Occipital lobe (tissue), 3 donors: ENCODE measurements at places on chromosomes 4 and X.

DNA sequence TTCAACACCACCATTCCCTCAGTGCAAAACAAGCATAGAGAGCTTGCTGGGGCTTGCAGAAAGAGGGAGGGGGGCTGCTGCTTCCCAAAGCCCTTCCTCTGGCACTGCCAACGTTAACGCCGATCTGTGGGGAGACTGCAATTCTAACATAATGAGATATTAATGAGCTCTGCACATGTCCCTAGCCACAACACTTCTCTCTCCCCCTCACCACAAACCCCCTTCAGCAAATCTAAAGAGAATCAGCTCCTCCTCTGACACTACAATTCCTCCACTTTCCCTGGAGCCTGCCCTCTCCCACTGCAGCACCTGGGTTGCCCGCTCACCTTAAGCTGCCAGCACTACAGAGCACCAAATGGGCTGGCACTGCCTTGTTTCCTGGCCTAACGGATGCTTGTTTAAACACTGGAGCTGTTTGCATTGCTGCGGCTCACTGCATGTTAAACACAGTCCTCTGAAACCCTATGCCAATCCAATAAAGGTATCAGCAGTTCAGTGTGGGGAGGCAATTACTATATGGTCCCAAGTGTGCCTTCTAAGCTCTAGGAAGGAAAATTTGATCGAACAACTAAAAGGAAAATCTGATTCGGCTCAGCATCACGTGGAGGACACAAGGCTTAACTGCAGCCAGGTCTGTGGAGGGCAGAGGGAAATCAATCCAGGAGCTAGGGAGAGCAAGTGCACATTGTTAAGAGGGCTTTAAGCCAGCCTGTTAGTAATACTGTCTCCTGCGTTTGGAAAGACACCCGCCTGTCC lies 232.4 kb downstream of the MAML3 start:
- DNase-seq: no peak

DNA sequence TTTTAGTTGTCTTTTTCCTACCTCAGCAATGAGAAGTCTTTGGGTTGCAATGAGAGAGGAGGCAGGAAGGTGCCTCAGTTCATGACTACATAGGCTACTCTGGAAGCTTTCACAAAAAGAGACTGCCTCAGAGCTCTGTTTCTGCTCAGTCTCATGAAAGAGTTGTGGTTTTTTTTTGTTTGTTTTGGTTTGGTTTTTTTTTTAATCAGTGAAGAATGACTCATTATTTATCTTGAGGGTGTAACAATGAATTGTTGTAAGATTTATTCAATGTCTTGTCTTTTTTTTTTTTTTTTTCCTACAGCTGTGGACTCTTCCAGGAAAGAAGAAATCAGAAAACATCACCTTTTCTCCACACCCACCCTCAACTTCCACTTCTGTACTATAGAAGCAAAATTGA lies 67.5 kb upstream of the CXCL13 start:
- no peak for DNase-seq

GRCh38 chrX:72304877-72305276 lies 837 bp downstream of the CITED1 start:
- DNase-seq: no peak

GRCh38 chr4:110637408-110638088 lies 14.7 kb upstream of the PITX2 start:
- no peak for DNase-seq

DNA sequence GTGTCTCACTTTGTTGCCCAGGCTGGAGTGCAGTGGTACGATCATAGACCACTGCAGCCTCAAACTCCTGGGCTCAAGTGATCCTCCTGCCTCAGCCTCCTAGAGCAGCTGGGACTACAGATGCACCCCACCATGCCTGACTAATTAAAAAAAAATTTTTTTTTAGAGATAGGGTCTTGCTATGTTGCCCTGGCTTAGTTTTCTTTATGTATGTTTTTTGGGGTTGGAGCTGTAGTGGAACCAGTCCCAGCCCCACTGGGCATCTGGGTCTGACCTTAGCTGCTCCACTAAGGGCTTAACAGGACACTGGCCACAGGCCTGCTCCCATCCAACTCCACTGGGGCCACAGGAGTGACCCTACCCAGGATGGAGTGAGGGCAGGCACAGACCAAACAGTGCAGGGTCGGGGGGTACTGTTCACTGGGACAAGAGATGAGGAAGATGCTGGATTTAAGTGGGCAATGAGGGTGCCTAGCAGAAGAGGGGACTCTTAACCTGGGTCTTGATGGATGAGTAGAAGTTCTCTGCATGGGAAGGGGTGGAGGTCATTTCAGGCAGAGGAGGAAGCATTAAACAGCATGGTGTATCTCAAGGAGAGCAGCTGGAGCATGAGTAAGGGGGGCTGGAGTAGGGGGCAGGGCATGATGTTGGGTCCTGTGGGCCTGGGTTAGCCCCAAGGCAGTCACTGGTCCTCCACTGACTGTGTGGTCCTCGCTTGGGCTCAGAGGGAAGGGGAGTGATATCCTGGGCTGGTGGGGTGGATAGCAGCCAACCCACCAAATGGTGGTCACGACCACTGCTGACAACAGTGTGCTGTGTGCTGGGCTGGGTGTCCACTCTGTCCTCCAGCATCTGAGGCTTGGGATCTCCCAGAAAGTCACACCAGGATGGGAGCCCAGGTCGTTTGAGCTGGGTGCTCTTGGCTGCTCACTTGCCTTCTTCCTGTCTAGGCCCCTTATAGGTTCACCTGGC lies 24.1 kb upstream of the ADD1 start:
- DNase-seq: no peak

GRCh38 chr4:160848901-160849760 lies 1314.7 kb downstream of the FSTL5 start:
- no peak for DNase-seq

GRCh38 chrX:63635750-63636149 lies 149.3 kb downstream of the ARHGEF9 start:
- DNase-seq: no peak

GRCh38 chr4:155688860-155689259 lies 22.2 kb downstream of the GUCY1A1 start:
- DNase-seq: no peak

DNA sequence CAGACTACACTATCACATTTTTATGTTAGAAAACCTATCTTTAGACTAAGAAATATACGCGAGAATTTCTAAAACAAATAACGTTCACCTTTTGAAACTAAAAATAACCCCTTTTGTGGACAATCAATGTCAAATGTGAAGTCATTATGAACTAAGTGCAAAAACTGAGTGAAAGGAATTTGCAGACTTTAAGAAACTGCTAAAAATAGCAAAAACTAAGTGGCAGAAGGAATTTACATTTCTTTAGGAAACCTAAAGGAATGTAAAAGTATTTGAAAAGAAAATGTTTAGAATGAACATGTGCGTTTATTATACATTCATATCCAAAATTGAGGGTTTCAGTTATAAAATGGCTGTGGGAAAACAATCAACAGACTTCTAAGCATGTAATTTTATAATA lies 58.3 kb downstream of the VEGFC start:
- DNase-seq: no peak

GRCh38 chrX:153595859-153596857 lies 2.8 kb downstream of the CCNQ start:
- DNase-seq: no peak

DNA sequence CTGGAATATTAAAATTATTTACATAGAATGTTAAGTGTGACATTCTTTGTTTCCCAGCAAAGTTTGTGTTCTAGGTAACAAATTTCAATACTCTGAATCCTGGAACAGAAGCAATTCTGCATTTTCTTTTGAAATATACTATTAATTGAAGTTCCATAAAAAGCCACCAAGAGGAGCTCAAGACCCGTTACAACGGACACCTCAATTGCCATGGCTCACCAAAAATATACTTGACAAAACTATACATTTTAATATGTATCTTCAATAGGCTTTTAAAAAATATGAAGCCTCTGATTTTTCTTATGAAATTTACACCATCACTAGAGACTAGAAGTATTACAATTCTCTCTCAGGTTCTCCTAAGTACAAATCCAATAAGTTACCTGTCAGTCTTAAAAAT lies 111.4 kb downstream of the NYX start:
- DNase-seq: no peak

GRCh38 chr4:82704156-82704555 lies 94.4 kb downstream of the SCD5 start:
- DNase-seq: no peak

- DNase-seq: no peak
Measured at GRCh38 chr4:54378461-54378860, 149.4 kb downstream of the PDGFRA start.

DNA sequence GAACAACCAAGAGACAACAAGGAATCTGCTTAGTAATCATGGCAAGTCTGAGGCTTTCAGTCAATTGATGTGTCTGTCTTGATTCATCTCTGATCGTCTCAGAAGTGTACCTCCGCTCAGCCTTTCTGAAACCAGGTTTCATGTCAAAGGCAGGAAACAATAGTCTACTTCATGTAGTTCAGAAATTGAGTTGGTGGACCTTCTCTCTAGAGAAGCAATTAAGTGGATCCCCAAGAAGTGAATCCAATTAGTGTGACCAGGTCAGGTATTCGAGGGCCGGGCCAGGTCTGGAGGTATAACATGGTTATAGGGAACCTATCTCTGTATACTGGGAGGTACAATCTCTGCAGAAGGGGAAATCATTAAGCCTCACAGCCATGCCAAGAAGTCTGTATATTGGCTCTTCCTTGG lies 32.0 kb downstream of the DAPP1 start:
- DNase-seq: no peak

GRCh38 chr4:182823576-182823975 lies 93.6 kb downstream of the DCTD start:
- no peak for DNase-seq
